Stimulated activated CD8-positive, alpha-beta memory T cell treated with anti-CD3 and anti-CD28 coated beads, Interleukin-7, amount 100 ng/mL, for 4 hours (primary cell): ENCODE measurements at places on chromosomes 7 and 10.

DNA sequence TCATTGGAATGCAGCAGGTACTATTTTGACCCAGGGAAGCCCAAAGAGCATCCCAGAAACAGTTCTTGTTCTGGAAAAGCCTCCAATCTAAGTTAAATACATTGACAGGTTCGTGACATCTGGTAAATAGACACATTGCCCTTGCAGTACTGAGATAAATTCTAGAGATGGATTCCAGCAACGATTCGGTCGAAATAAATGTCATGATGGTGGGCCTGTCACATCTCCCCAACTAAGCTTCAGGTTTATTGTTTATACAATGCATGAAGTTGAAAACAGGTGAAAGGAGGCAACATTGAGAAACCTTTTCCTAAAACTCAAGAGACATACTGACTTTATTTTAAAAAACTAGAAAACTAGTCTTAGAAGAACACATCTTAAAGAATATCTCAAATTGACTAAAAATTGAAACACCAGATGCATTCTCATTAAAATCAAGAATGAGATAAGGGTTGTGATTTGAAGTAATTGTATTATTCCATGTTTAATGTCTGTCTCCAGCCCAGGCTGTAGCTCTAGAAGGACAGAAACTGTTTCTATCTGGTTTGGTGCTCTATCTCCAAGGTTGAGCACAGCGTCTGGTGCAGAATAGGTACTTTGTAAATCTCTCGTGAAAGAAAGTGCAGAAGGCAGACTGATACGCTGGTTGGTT lies 114.0 kb downstream of the CABCOCO1 start:
- no peak for DNase-seq

- DNase-seq: no peak
Observed at GRCh38 chr10:132971448-132972148, 29.2 kb upstream of the CFAP46 start.

DNA sequence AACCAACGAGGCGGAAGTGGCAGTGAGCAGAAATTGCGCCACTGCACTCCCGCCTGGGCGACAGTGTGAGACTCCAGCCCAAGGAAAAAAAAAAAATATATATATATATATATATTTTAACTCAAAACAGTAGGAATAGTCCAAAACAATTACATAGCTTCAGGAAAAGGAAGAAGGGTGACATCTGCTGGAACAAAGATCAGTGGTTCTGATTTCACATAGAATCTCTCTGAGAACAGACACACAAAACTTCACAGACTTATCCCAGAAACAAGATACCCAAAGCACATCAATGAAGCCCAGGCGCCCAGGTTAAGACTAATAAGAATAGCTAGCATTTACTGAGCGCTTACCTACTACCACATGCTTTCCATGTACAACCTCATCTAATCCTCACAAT lies 45.0 kb downstream of the DNMBP start:
- DNase-seq: no peak

GRCh38 chr10:77781451-77782327 lies 144.1 kb upstream of the KCNMA1 start:
- no peak for DNase-seq

GRCh38 chr10:27611236-27611635 lies 107.1 kb downstream of the RAB18 start:
- DNase-seq: no peak

DNA sequence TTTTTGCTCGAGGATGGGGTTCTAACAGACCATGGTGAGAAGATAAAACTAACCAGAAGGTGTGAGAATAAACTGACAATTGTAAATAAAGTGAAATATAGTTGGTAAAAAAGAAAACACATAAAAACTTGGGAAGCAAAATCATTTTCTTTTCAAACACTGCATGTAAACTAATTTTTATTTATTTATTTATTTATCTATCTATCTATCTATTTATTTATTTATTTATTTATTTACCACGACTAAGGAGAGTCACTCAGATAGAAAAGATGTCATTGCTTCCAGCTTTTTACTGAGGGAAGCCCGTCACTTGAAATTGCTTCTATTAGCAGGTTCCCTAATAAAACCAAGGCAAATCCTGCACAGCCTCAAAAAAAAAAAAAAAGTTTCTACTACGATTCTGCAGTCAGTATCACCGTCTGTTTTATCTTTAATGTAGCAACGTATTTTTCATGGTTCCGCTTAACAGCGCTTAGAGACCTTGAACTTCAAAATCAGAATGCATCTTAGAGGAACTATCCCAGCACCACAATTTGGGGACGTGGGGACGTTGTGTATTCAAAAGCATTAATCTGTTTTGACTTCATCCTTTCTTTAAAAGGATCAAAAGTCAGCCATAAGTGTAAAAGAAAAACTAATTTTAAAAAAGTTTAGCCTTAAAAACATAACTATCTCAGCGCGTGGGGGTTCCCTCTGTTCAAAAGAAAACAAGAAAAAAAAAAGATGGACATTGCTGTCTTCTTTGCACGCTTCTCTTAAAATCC lies 33.3 kb upstream of the EBLN1 start:
- DNase-seq: no peak

- no peak for DNase-seq
Observed at GRCh38 chr10:58556516-58557165, 44.0 kb downstream of the BICC1 start.

DNA sequence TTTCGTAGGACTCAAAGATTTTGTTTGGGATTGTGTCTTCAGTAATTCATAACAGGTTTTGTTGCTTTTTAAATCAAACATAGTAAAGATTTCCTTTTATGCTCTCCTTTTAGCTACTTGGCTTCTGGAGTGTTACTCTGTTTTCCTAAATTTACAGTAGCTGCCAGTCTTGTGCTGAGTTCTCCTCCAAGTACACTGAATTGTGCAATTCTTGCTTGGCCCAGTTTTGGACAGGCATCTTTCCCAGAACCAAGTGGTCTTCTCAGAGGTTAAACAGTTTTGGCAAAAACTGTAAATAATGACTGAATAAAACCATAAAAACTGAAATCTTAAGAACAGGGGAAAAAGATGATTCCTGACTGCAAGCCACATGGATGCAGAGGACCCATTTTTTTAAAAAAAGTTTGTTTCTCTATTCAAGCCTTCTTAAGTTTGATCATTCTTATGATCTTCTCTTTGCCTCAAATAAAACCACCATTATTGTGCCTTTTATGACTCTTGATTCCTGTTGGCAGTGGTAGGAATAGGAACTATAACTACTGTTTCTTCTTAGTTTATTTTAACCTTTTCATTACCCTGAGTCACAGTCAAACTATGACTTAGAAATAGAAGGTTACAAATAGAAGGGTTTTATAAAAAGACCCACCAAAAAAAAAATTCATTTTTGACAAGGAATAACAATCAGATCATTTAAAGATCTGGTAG lies 88.0 kb downstream of the MDFIC start:
- DNase-seq: no peak

GRCh38 chr10:72727130-72727529 lies 35.2 kb downstream of the MCU start:
- DNase-seq: no peak

DNA sequence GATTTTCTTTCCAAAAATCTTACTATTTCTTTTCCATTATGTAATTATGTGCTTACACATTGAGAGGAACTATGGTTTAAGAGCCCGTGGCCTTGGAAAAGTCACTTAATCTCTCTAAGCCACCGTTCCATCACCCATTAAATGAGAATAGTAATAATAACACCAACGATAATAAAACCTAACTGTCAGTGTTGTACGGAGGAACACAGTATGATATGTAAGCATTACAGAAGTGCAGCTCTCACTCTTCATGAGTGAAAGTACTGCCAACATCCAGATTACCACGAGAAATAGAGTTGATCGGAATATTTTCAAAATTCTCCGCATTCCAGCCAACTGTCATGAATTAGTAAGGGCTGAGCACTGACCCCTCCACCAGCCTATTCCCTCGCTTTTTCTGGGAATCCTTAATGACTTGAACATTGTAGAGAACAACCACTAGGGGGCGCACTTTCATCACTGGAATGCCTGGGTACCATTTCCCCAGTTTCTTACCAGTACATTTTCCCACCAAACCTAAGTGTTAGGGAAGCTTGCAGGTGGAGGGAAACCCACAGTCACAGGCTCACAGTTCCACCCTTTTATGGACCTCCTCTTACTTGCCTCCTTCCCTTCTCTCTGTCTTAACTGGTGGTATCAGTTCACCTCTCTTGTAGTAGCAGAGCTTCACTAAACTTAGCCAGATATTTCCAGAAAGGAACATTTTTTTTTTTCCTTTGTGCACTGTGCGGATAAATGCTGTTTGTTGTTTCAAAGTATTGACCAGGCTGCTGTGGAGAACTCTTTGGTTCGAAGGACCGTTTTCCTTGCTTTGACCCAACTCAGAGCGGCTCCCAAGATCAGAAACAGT lies 27.8 kb downstream of the NKX2-3 start:
- DNase-seq: peak; percentile 4

DNA sequence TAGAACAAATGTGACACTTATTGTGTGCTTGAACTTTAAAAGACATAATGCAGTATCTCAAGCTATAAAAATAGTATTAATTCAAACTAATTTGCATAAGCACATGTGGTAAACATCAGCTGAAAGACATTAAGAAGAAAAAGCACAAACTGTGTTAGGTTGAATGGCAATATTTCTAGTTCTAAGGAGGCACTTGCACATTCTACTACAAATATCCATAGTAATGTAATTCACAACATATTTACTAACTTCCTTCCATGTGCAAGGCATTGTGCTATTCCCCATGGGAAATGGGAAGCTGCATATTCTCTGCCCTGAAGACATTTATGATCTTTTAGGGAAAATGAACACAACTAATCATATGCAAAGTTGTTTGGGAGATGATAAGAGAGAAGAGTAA lies 80.2 kb upstream of the SLC13A1 start:
- DNase-seq: no peak

DNA sequence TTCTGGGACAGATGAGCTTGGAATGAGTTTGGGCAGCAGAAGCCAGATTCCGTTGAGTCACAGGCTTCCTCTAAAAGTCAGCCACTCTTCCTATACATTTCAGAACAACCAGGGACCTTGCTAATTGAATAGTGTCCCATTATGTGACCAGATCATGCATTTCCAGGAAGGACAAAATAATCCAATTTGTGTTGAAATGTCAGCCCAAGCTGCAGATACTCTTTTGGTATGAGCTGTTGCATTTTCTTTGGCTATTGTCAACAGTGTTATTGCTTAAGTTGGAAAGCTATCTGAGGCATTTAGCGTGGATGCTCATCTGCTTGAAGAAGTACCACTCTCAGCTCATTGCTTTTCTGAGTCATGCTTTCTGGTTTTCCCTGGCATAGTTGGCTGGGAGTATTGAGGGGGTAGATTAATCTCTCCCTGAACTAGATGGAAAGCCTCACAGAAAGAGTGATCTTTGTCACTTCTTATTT lies 223.7 kb upstream of the HABP2 start:
- DNase-seq: no peak

GRCh38 chr10:65346466-65346865 lies 1579.4 kb upstream of the LRRTM3 start:
- DNase-seq: no peak

DNA sequence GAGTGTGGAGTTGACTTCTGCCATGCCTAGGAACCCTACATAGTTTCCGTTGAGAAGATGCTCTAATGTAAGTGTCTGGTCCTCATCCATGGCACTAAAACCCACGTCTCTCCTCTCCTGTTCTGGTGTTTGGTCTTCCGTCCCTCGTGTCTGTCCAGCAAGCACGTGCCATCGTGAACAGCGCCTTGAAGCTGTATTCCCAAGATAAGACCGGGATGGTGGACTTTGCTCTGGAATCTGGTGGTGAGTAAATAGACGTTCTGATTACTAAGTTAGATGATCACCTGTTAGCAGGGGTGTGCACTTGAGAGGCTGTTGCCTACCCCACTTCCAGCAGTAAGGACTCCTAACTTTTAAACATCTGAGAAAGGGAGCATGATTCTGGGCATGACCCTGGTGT lies 15.1 kb upstream of the GET4 start:
- DNase-seq: no peak

DNA sequence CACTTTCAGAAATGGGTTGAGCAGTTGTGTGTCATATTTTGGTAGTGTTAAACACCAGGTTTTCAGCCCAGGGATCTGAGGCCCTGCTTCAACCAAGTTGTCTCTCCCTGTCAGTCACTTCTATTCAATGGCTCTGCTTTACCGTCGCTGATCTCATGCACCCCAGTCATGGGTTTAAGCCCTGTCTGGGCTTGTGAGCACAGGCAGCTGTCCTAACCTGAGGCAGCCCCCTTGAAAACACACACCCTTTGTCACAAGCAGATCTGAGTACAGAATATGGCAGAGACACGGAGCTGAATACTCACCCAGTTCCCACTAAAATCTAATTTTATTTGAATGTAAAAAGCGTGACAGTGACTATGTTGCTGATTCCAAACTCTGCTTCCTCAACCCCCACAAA lies 110.6 kb upstream of the GLI3 start:
- DNase-seq: no peak

DNA sequence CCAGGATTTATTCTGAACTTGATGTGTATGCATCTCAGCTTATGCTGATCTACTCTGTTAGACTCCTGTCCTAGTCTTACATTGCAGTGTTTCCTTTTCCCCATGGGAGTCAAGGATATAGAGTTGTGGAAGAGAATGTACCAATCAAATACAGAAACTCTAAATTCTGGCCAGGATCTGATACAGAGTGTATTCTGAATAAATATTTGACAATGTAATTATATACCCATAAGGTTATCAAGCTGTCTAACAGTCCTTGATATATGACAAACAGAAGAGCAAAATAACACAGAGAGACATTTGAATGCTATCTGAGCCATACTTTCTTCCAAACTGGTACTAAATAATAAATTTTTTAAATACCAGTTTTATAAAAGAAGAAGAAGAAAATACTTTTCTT lies 116.8 kb downstream of the ETV1 start:
- no peak for DNase-seq

DNA sequence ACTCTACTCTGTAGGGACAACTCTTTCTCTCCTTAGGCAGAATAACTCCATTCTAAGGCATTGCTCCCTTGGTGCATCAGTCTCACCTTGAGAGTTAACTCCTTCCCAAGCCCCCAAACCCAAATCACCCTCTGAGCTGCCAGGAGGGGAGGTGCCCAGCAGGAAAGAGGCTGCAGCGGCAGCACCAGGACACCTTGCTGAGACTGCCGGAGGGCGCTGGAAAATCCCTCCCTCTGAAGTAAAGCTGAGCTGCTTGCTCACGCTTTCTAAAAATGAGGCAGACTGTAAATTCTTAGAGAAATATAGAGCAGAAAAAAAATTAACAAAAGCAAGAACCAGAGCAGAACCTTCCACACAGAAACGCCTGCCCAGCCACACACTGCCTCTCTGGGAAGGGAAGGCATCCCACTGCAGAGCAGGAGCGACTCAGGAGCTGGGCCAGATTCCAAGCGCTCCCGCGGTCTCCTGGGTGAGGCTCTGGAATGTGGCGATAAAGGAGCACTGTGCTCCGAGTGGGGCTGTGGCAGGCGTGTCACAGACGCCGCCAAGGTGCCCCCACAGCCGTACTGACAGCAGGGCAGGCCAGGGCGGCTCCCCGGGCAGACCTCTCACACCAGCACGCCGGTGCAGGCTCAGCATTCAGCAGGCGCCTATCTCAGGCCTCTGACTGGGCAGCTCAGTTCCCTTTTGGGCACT lies 202.1 kb downstream of the TNS3 start:
- no peak for DNase-seq
